Cardiac muscle cell (in vitro differentiated cells and primary cell): ENCODE measurements at places on chromosomes 1 and 21. TPM values are rescaled to one million over a fixed set of nuclear protein-coding genes. Genes with fewer than 3 reads are reported as not detected.
A peak's percentile ranks its signal among the peaks of the same experiment; 100 is the strongest.

DNA sequence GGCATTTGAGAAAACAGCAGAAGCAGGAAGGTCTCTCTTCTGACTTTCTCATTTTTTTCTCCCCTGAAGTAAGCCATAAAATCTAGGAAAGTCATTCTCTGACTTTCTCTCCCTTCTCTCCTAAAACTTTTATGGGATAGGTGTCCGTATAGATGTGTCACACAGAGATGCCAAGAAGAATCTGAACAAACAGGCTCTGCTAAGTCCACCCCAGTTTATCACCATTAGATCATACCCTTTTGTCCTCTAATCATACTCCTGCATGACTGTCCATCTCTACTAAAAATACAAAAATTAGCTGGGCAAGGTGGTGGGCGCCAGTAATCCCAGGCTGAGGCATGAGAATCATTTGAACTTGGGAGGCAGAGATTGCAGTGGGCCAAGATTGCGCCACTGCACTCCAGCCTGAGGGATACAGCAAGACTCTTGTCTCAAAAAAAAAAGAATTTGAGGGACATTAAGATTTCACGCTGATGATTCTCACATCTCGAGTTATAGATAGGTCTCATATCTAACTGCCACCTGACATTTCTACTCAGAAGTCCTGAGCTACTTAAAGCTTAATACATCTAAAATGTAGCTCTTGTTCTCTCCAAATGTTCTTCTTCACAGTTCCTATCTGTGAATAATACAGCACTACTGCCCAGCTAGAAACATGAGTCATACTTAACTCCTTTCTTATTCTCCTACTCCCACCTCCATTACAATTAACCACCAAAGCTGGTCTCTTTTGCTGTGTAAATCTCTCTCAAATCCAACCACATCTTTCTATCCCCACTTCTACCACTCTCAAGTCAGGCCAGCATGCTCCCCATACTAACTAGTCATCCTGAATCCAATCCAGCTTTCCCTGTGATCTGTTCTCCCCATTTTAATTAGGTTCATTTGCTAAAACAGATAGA is 47.7 kb downstream of the ZNF644 start:
- DNase-seq, result peak; percentile 74

DNA sequence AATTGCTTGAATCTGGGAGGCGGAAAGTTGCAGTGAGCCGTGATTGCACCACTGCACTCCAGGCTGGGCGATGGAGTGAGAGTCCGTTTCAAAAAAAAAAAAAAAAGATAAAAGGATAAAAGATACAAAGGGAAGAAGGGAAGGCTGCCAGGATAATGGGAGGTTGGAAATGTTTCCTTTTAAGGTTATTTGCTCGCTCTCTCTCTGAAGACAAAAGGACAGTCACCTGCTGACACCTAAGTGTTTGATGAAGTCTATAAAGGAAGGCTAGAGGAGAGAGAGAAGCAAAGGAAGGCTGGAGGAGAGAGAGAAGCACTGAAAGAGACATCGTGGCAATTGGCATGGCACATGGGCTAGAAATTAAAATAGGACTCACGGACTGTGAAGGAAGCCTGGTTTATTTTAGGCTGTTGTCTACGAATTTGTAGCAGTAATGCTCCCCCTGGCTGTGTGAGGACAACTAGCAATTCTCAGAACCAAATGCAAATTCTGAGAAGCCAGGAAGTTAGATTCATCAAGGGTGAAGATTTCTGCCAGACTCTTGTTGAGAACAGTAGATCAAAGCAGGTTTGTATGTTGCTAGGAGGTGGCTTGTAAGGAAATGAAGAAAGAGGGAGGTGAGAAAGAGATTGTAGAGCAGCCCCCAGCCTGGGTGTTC is 154.2 kb downstream of the ZP4 start:
- peak; percentile 29 for DNase-seq

Gene CLCA1
- total RNA-seq, result not detected in 2 replicates

Gene SAMD13
- total RNA-seq, result 1.7 and 2.5 TPM in 2 replicates

DNA sequence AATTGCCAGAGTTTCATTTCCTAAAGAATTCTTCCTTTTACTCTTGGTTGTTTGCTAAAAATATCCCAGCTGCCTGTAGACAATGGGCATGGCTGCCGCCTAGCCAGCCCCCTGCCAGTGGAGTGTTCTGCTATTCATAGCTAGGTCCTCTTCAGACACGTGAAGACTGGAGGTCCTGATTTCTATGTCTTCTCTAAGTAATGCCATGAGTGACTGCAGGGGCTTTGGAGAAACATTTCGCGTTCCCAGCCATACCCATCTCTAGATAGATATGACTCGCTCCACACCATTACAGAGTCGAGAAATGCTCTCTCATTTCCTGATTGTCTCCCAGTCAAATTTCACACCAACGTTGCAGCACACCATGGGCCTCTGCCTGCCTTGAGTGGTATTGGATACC is 99.5 kb upstream of the BACE2 start:
- DNase-seq, result no peak

DNA sequence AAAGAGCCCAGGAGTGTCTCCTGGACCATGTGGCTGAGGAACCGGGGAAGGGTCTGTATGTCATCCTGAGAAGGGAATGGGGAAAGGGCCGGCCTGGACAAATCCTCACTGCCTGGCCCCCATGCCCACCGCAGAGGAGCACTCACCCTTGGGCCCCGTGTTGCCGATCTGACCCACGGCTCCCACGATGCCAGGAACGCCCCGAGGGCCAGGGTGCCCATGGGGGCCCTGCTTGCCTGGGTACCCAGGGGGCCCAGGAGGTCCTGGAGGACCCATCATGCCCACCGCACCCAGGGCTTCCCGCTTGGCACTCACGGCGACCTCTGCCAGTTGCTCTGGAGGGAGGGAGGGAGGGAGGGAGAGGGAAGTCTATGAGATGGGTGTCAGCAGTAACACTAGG is 14.6 kb downstream of the COL9A2 start:
- DNase-seq, result no peak

DNA sequence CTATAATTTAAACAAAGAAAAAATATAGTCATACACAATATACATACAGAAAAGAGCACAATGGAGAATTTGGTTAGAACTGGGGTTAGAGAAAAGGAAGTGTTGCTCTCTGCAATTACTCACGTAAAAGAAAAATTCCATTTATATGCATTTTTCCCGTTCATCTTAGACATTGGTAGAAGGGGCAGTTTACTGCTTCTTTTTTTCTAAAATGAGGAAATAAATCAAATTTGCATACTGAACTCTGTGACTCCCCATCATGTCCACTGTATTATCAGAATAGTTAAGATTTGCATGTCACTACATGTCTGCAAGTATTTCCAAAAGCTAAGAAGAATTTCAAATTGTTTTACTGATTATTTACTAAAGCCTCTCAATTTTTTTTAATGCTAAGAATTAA is 44.1 kb upstream of the C1orf105 start:
- DNase-seq, result no peak

GRCh38 chr1:31423418-31423947 is 10.5 kb downstream of the SERINC2 start:
- DNase-seq, result no peak
